ENCODE measurements at places on chromosomes 6 and 20.

GRCh38 chr6:52576054-52576391 lies 837 bp downstream of the TRAM2 start:
- no peak for DNase-seq

DNA sequence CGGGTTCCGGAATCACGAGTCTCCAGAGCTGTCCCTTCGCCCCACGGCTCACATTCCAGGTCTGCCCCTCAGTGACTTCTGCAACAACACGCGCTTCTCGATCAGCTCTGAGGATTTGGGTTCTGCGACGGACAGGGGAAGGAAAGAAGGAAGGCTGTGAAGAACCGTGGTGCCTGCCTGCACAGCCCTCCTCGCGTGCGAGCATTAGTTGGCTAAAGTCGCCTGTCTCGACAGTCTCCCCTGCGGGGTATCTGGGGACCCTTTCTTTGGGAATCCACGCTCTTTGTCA lies 23.1 kb downstream of the VPS52 start:
- no peak for DNase-seq

DNA sequence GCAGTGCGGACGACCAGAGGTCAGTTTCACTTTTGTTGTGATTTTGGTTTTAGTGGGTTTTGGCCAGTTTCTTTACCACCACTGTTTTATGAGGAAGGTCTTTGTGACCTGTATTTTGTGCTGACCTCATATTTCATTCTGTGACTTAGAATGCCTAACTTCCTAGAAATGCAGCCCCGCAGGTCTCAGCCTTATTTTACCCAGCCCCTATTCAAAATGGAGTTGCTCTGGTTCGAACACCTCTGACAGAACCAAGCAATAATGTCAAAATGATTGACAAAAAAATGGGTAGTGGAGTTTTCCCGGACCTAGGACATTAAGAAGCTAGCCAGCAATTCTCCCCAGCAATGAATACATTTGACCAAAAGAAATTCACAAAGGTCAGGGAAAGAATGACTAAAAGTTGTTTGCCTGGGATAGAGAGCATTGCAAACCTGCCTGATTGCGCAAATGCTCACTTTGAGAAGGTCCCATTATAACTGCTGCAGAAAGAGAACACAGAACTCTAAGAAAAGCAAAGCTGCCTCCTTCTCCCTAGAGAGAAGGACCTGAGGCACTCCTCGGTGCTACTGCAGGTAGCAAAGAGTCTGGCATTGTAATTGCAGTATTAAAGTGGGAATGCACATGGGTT lies 288.8 kb downstream of the ADGB start:
- DNase-seq, result no peak

- DNase-seq, result no peak
Measured at GRCh38 chr6:42316981-42317380, 99.3 kb upstream of the MRPS10 start.

DNA sequence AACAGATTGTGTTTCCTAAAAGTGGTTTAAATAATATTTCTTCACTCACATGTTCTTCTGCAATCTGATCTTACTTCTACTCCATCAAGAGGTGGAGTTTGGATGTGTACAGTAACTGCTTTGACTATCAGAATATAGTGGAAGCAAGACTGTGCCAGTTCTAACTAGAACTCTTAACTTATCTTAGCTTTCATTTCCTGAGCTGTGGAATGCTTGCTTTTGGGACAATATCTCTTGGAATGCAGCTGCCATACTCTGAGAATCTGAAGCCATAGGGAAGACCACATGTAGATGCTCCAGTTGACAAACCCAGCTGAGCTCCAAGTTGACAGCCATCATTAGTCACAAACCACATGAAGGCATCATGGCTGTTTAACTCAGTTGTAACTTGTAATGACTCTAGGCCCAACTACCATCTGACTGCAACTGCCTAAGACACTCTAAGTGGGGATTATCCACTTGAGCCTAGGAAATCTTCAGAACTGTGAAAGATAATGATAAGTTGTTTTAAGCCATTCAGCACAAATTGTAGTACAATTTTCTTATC lies 40.8 kb upstream of the MAN1A1 start:
- no peak for DNase-seq

- DNase-seq, result no peak
Measured at GRCh38 chr20:34663213-34663943, 13.5 kb downstream of the PIGU start.

- DNase-seq, result no peak
Measured at GRCh38 chr6:100103931-100104330, 109.9 kb upstream of the MCHR2 start.

- DNase-seq, result no peak
Measured at GRCh38 chr6:130526466-130526865, 160.6 kb downstream of the TMEM200A start.

- no peak for DNase-seq
Measured at GRCh38 chr20:35820715-35821114, 48.9 kb downstream of the PHF20 start.

DNA sequence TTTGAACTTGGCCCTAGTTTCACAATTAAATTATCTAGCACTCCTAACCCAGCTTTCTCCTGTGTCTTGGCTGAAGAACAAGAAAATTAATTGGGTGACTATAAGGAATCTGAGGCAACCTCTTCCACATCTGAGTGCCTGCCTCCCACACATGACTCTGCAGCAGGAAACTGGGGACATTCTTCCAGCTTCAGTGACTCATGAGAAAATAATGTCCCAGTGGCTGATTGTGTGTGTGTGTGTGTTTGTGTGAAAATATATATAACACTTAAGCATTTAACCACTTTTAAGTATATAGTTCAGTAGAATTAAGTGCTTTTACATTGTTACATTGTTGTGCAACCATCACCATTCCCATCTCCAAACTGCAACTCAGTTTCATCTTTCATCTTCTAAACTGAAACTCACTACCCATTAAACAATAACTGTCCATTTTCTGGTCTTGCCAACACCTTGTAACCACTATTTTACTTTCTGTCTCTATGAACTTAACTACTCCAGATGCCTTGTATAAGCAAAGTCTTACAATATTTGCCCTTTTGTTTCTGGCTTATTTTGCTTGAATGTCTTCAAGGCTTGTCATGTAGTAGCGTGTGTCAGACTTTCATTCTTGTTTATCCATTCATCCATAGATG lies 8.7 kb downstream of the TRIM38 start:
- DNase-seq, result no peak

GRCh38 chr20:623704-624103 lies 13.6 kb upstream of the TCF15 start:
- no peak for DNase-seq

DNA sequence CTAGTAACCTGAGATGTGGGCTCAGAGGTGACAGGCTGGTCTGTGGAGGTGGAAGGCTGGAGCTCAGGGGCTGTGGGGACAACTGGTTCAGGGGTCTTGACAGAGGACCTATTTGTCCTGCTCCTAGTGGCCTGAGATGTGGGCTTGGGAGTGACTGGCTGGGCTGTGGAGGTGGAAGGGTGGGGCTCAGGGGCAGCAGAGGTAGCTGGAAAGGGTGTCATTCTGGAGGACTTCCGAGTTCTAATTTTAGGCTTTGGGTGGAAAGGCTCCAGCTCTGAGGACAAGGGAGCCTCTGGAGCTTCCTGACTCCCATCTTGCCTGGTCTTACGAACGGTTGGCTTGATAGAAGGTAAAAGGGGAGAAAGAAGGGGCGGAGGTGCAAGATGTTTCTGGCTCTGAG lies 11.5 kb downstream of the MDC1 start:
- no peak for DNase-seq

DNA sequence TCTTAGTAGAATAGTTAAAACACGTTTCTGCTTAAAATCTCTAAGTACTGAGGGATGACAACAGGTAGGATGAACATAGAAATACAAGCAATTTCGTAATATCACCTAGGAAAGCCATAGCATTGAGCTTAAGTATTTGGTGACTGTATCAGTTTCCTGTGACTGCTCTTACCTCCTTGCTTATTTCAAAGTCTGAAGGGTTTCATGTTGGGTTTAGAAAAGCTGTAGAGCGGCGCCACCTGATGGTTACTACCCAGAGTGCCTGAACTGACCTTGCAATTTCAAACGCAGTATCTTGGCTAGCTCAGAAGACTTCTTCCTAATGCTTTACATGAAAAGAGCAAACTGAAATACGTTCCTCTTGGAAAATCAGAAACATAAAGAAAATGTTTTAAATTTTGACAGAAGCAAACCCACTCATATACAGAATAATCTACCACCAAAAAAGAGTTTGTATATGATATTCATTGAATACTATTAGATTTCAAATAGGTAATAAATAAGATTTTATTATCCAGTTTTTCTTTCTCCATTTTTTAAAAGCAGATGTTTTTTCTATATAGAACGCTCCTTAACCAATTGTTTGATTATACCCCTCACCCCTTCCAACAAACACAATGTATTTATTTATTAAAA lies 82.3 kb upstream of the RIPOR2 start:
- no peak for DNase-seq

DNA sequence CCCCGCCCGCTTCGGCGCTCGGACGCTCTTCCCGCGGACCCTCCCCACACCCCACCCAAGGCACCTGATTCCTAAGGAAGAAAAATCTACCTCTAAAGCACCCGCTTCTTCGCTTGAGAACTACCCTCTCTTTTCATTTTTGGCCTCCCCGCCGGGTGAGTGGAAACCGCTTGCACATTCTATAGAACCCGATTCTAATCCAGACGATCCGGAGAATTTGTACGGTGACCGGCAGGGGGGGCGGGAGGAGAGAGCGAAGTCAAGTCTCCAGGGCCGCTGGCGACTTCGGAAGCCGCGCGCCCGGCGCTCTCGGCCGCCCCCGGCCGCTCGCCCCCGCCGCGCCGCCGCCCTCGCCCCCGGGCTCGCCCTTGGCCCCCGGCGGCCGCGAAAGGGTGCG lies at the start of gene RBM24:
RBM24 (plus strand) TSS at position 262 of the 397 bp plus-strand sequence. CDS start 221 bp downstream, outside the sequence.
- no peak for DNase-seq

DNA sequence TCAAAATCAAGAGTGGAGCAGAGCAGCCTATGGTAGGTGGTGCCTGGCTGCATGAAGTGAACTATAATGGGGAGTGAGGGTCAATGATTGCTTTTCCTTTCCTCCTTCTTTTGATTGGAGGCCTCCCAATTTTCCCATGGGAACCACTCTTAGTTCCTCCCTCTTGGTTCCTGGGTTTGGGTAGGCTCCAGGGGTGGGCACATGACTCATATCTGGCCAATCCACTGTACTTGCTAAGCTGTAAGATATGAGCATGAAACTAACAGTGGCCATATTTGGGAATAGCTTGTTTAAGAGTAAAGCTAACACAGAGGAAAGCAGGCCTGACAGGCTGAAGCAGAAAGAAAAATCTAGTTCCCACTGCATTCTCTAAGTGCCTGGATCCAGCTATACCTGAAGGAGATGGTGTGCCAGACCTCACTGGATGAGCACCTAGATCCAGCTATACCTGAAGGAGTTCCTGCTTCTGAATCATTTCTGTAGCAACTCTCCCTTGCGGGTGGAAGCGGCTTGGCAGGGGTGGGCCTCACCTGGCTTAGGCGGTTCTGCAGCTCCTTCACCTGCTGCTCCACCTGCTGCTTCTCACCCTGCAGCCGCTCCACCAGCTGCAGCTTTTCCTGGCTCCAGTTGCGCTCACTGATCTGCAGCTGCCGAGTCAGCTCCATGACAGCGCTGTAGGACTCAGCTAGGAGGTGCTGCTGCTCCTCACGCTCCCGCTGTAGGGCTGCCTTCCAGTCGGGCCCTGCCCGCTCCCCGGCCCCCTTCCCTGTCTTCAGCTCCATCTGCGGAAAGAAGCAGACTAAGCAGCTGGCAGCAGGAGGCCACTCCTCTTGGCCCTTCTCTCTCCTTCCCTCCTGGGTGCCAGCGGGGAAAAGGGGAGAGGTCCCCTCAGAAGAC lies 29.0 kb upstream of the DSN1 start:
- no peak for DNase-seq

DNA sequence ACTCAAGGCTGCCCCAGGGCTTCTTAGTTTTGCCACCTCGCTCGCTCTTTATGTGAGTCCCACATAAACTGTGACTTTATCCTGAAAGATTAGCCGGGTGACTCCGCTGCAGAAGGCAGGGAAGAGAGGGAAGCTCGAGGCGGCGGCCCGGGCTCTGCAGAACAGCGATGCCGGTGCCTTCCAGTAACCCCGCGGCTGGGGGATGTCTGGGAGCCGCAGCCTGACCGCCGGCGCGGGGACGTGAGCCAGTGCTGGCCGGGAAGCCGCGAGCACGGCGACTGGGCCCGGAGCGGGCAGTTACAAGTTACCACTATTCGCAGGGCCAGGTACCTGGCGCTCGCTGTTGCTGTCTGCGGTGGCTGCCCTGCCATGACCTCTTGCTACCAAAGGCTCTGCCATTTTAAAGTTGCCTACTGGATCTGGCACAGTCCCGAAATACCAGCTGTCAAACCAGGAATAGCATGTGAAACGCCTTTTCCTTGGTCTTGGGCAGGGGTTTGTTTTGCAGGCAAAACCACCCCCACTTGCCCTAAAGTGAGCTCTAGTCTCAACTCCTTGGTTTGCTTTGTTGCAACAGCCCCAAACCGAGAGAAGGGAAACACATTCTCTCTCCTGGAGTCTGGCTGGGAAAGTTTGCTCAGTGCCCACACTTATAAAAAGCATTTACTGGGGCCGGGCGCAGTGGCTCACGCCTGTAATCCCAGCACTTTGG lies 124.0 kb upstream of the SLC2A12 start:
- no peak for DNase-seq

DNA sequence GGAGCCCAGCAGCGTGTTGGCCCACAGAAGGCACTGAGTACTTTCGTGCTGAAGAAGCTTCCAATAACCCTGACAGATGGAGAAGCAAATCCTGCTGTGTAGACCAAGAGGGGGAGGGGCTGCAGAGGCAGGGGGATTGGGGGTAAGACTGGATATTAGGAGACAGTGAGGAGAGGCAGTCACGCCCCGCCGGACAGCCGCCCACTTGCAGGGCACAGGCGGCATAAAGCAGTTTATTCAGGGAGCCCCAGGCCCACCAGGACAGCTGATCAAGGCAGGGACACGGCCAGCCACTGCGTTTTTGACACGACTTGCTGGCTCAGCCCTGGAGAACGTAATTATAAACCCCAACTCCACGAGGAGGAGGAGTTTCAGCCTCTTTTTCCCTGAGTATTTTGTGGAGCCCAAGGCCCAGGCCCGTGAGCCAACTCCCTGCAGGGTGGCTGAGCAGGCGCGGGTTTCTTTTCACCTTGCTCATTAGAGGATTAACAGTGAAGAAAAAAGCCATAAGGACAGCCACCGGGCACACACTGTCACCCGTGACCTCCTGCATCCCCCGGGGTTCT lies 177.9 kb downstream of the TFAP2C start:
- DNase-seq, result no peak

GRCh38 chr20:53713328-53714056 lies 119.9 kb upstream of the ZNF217 start:
- no peak for DNase-seq

GRCh38 chr20:17688965-17689364 lies 6.9 kb upstream of the RRBP1 start:
- DNase-seq, result no peak

DNA sequence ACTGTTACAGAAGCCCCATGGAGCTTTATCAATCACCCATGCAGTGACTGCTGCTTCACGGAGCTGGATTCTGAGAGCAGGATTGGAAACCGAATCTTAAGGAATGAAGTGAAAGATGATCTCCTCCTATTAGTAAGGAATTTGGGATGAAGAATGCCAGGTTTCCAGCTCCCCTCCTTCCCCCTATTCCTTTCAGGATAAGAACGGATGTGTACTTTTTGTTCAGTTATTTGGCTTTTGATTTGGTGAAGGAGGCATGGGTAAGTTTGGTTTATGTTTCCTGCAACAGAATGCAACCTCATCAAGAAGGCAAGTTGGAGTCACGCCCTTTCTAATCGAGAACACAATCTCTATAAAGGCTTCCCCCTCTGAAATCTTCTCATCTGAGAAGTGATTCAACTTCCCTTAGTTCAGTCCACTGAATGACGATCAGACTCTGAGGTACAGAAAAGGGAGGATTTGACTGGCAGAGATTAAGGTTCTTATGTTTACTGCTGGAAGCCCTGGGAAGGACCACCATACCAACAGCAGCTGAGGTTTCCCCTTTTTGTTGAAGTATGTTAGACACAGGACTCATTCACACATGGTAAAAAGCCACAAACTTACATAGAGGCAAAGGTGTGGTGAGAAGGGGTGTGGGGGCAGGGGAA lies 5.5 kb downstream of the ELMO2 start:
- no peak for DNase-seq
